ENCODE measurements at places on chromosomes 7 and 10.

GRCh38 chr10:96473866-96474265 is 39.9 kb downstream of the TLL2 start:
- no peak for DNase-seq

- DNase-seq, result no peak
Measured at GRCh38 chr7:120256344-120257070, 16.5 kb upstream of the KCND2 start.

GRCh38 chr10:71035511-71036296 is 147.3 kb upstream of the PCBD1 start:
- no peak for DNase-seq

- no peak for DNase-seq
Measured at GRCh38 chr7:127150543-127150942, 102.2 kb downstream of the GRM8 start.

DNA sequence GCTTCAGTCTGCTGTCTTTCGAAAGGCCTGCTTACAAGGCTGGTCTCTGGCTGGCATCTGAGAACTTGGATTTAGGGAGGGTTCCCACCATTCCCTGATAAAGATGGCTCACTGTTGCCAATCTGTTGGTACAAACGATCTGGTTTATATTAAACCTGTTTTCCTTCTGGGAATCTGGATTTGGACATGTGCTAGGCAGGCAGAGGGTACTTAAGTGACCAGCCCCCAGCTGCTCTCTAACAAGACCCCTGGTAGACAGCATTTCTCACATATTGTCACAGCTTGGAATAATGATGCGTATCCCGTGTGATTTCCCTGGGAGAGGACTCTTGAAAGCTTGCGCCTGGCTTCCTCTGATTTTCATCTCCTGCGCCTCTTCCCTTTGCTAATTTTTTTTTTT is 21.6 kb downstream of the YWHAG start:
- DNase-seq, result no peak

DNA sequence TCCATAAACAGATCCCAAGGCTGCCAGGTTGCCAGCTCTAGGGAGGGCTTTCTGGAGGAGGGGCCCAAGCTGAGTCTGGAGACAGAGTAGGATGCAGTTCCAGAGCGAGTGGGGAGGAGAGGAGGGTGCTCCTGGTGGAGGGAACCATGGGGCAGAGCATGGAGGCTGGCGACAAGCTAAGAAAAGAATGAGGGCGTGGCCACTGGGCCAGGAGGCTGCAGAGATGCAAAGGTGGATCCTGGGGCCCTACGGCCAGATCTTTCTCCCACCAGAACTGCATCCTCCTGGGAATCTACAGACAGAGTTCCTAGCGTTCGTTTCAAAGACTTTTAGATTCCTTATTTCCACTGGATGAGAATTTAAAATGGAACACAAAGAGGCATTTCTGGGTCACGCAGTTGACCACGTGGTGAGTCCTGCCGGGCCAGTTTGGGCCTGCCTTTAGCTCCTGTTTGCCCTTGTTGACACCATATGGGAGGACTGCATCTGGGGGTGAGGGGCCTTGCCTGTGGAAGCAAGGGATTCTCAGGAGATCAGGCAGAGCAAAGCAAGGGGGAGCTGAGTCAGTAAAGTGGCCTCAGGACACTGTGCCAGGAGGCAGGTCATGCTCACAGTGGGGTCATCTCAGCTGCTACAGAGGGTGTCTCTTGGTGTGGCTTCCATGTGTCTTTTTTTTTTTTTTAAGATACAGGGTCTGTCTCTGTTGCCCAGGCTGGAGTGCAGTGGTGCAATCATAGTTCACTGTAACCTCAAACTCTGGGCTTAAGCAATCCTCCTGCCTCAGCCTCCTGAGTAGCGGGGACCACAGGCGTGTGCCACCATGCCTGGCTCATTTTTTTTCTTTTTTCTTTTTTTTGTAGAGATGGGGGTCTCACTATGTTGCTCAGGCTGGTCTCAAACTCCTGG is 137.8 kb downstream of the SH3PXD2A start:
- no peak for DNase-seq

DNA sequence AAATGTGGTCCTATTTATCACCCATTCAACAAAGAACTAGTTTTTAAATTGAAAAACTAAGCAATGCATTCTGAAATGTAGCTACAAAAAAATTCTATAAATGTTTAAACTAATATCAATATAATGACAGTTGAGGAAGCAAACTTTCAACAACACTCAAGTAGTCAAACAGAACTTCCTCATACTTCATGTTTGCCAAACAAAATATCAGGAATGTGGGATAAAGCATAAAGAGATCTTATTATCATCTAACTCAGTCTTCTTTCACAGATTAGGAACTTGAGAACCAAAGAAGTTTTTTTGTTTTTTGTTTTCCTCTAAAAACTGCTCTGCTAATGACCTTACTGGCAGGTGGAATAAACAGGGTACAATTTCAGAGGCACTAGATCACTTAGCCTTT is 116.2 kb downstream of the JAZF1 start:
- DNase-seq, result no peak

- no peak for DNase-seq
Measured at GRCh38 chr7:25663877-25664276, 435.6 kb upstream of the NPVF start.

GRCh38 chr10:26524161-26524896 is 86.2 kb downstream of the APBB1IP start:
- DNase-seq, result no peak

GRCh38 chr10:44366941-44367630 is 17.8 kb downstream of the CXCL12 start:
- no peak for DNase-seq

- no peak for DNase-seq
Measured at GRCh38 chr7:30908681-30909080, 3.0 kb upstream of the AQP1 start.
